D721Med (cell line): ENCODE measurements at places on chromosomes 3 and 15.

GRCh38 chr3:187063286-187064121, 75.8 kb downstream of the RPL39L start:
- DNase-seq: no peak

GRCh38 chr3:170858599-170858998, 11.4 kb downstream of the RPL22L1 start:
- no peak for DNase-seq

GRCh38 chr3:24401090-24401810, 93.4 kb downstream of the THRB start:
- DNase-seq: no peak

DNA sequence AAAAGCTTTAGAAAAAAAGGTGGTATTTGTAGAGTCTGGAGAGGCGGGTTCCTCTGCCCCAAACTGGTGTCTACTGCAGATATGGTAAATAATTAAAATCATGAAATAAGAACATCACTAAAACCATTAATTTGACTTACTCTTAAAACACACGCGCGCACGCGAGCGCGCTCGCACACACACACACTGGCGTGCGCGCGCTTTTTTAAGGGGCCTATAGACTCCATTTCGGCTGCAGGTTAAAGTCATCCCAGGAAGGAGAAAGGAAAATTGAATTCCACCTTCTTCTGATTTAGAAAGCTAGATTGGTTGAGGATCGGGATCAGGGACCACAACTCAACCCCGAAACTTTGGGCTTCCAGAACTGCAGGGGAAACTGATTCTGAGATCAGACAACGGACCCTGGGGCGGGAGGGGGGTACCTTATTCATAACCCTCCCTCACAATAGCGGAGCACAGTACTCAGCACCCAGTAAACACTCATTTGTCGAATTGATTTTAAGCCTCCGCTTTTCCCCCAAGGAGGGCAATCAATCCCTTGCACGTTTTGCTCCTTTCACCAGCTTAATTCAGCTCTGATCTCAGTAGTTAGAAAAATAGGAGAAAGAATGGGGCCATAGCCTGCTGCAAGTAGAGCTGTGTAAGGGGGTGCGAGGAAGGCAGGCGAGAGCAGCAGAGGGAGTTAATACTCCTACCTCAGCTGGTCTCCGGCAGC, 509 bp upstream of the LRRC3B start:
- no peak for DNase-seq

GRCh38 chr15:75153087-75153486, 48.6 kb upstream of the C15orf39 start:
- DNase-seq: no peak

- no peak for DNase-seq
Observed at GRCh38 chr3:148903941-148904340, 38.8 kb downstream of the CPA3 start.

GRCh38 chr3:55571913-55572312, 84.8 kb upstream of the WNT5A start:
- no peak for DNase-seq

DNA sequence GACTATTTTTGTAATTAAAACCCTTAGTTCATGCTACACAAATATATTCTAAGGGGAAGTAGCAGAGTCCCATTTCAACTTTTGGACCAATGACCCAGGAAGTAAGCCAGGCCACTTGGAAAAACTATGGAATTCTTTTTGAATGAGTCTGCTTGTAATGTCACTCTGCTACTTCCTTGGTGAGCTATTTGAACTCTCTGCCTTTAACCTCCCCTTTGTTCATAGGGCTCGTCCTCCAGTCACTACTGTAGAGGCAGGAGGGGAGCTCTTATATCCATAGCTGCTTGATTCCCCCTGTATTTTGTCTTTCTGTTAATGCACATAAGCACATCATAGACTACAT, 119.6 kb downstream of the UACA start:
- no peak for DNase-seq

DNA sequence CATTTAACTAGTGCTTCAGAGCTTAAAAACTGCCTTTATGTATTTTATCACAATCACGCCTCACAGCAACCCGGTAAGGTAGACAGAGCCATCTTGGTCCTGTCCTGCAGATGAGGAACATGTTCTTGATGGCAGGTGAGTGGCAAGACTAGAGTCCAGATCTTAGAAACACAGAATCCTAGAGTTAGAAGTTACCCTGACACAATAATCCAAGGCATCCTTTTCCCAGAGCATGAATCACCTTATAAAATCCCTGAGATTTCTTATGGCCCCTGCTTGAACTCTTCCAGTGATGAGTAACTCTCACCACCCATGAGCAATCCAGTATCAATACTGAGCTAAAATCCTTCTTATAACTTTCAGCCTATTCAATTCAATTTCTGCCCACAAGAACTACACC, 16.9 kb downstream of the POPDC2 start:
- no peak for DNase-seq

DNA sequence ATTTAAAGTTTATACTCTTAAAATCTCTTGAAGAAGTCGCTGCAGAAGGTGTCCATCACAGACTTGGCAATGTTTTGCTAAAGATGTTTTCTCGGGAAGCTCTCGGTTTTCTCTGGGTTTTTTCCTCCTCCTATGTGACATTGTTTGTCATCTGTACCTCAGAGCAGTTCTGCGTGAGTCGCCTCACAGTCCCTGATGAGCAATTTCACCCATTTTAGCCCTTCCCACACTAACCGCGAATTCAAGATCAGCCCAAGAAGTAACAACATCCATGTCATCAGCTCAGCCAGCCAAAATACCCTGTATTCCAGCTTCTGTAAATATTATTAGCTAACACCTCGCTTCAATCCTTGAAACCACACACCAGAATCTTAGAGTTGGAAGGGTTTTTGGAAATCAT, 224.3 kb upstream of the SETMAR start:
- no peak for DNase-seq

DNA sequence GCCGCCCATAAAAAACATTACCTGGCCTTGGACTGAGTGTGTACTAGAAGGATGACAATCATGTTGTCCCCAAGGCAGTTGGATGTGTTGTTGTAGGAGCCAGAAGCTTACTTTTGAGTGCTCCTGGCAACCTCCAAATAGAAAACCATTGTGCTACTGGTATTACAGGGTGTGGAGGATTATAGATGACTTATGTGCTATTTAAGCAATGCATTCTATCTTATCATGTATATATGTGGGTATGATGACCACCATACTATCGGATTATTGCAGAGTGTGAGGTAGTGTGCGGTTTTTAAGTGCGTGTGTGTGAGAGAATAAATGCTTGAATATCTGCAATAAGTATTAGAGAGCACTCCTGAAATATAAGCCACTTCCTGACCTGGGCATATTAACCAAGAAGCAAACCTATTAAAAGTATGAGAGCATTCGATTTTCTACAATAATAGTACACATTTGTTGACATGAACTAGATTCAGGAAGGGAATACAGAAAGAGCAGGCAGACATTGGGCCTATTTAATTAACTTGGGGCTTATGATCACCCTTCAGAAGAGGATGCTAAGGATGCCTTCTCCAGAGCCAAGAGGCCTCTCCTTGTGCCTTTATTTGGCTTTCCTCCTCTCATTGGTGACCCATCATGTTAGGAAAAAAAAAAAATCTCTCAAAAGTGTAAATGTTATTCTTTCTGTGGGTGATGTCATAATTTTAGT, 11.7 kb upstream of the MBNL1 start:
- no peak for DNase-seq

- no peak for DNase-seq
Observed at GRCh38 chr3:98786364-98787006, 23.3 kb downstream of the ST3GAL6 start.
